ENCODE measurements at places on chromosomes 12 and 14.

DNA sequence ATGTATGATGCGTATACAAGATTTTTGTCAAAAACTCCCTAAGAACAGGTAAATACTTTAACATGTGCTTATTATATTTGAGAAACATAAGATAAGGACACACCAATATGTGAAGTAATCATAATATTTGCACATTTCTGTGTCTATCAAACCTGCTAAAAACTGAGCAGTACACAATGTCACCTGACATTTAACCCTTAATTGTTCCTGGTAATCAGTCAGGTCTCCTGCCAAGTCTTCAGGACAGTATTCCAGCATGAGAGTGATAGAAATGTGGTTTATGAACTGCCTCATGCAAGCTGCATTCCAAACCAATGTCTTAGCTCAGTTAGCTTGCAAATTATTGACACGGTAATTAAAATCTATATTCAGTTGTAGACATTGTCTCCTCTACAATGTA is 4.2 kb downstream of the SOX5 start:
- no peak for DNase-seq

GRCh38 chr12:71445071-71445470 is 5.5 kb downstream of the LGR5 start:
- no peak for DNase-seq

GRCh38 chr14:56795284-56795622 is 15.0 kb downstream of the OTX2 start:
- no peak for DNase-seq

DNA sequence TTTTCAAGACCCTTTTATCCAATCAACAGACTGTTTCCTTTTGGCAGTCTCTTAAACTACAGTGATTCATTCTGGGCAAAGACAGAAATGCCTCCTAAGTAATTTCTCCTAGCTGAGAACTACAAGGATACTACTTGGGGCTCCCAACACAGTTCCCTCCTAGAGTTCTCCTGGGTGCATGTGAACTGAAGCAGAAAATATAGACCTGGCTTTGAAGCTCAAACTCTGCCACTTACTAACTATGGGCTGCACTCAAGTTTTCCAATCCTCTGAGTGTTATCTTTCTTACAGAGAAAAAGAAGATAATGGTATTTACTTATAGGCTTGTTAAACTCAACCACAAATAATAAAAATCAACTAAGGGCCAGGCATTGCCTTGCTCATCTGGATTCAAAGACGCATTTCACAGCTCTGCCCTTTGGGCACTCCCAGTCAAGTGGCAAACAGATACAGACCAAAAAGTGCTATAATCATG is 97.6 kb downstream of the EFCAB11 start:
- DNase-seq: no peak

- no peak for DNase-seq
These were observed 54.8 kb downstream of the NINJ2 start for GRCh38 chr12:608413-608812.

DNA sequence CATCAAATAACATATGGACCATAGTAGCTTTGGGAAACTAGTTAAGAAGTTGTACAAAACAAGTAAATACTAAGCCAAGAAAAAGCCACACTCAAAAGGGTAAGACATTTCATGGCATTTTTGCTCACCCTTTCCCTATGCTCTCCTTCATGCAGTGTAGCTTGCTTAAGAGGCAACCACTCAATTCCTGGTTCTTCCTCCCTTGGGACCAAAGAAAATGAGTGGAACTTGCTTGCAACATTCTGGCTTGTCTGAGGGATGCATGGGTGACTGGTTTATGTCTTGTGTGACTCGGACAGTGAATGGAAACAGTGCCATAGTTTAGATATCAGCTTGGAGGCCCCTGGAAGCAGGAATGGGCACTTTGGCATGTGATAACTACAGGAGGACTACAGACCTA is 252.0 kb upstream of the ARID2 start:
- DNase-seq: no peak

- DNase-seq: no peak
These were observed 6.2 kb downstream of the IFT43 start for GRCh38 chr14:75991753-75992152.

- DNase-seq: no peak
These were observed 4.9 kb upstream of the AJUBA start for GRCh38 chr14:22987291-22987690.

- DNase-seq: no peak
These were observed 40.5 kb upstream of the GPR68 start for GRCh38 chr14:91284791-91285548.

GRCh38 chr12:124437121-124437520 is 130.3 kb downstream of the NCOR2 start:
- no peak for DNase-seq

All from head of caudate nucleus (tissue), 42 donors.